T47D (cell line): ENCODE measurements at places on chromosomes 5 and 9.

DNA sequence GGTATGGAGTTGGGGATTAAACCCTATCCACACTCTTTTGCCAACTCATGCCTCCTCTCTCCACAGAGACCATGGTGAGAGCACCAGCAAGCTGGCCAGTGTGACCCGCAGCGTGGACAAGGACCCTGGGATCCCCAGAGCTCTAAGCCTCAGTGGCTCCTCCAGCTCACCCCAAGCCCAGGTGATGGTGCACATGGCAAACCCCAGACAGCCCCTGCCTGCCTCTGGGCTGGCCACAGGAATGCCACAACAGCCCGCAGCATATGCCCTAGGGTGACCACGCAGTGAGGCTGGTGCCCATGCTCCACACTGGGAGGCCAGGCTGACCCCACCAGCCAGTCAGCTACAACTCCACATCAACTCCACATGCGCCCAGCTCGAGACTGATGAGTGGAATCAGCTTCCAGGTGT lies 11.5 kb upstream of the CARD19 start:
- DNase-seq, result no peak

DNA sequence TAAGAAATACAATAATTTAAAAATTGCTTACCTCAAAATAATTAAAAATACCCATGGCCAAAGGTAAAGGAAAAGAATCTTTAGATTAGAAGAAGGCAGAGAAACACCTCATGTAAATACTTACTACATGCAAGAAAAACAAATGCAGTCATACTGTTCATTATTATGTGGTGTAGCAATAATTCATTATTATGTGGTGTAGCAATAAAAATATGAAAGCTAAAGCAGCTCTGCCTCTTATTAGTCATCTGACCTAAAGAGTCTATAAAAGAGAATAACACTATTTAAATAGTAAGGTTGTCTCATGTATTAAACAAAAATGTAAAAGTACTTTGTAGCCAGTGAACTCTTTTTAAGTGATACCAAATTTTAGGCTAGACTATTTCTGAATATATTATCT lies 6.6 kb downstream of the DTWD2 start:
- DNase-seq, result no peak

GRCh38 chr5:172641359-172642050 lies 442 bp downstream of the NEURL1B start:
- no peak for DNase-seq

GRCh38 chr9:111812337-111812736 lies 17.6 kb upstream of the SHOC1 start:
- no peak for DNase-seq

- DNase-seq, result no peak
Measured at GRCh38 chr9:83599071-83599470, 23.9 kb upstream of the IDNK start.

DNA sequence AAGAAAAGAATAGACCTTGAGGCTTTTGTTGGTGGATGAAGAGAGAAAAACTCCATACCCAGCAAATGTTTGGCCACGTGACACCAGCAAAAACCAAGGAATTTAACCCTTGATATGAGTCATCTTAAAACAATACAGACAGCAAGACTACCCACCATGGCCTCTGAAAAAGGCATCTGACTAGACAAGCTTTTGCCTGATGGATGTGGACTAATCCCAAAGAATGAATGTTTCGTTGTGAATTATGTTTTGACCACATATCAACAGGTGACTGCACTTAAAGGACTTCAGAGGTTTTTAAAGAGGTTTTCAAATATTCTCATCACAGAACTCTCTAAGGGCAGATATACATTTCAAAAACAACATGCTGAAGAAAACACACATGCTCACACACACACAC lies 33.0 kb upstream of the SLC1A3 start:
- DNase-seq, result no peak

GRCh38 chr5:77355751-77356150 lies 136.4 kb downstream of the WDR41 start:
- no peak for DNase-seq

GRCh38 chr9:120715389-120715924 lies 1.2 kb upstream of the MEGF9 start:
- DNase-seq, result no peak

- DNase-seq, result no peak
Measured at GRCh38 chr9:19117039-19117716, 10.1 kb downstream of the PLIN2 start.

- DNase-seq, result no peak
Measured at GRCh38 chr5:88583471-88583870, 299.5 kb downstream of the MEF2C start.

DNA sequence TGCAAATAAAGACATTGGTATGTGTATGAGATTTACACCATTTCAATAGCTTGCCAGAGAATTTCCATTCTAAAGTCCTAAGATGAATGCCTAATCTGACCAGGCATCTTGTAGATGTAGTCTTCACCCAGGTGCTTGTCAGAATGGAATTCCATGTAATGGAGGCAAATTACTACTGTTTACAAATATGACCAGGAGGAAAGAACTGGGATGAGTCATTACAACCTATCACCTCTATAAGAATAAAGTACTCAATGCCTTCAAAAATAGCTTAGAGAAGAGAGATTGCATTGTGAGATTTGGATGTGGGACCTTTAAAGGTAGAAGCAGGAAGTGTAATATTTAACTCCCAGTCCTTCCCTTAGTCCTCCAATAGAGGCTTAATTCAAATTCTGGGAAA lies 507.0 kb upstream of the PTGER4 start:
- DNase-seq, result no peak

GRCh38 chr5:133347039-133347438 lies 265.3 kb downstream of the FSTL4 start:
- DNase-seq, result peak; percentile 54
